NCI-H1694 (cell line): ENCODE measurements at places on chromosomes 3 and 15.

DNA sequence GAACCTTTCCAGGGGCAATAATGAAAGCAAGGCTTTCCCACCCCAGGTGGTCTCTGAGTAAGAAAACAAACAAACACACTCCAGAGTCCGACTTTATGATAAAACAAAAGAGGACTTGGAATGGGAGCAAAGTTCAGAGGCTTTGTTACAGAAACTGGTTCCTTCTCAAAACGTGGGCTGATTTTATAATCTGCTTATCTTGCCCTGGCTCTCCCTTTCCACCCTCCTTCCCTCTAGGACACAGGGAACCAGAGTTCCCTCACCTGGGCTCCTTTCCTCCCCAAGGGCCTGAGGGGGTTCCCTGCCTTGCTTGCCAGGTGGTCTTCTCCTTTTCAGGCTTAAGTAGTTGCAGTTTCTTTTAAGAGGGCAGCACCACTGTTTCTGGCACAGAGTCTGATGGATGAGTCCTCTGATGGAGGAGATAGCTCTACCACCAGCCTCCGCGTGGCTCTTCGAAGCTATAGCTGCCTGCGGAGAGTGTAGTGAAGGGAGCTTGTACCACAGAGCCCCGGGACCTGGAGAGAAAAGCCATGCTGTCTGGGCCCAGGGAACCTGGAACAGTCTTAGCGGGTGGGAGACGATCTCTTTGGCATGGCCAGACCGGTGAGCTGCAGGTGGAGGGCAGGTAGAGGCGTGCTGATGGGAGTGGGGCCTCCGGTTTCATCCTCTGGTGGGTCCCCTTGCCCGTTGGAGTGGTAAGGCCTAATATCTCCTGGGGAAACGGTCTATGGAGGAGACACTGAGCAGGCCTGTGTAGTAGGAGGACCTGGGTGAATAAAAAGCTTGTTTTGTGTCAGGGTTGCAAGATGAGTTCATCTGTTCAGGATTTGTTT lies 68.7 kb downstream of the SMAD6 start:
- DNase-seq = no peak

- DNase-seq = no peak
Measured at GRCh38 chr15:38144921-38145320, 107.7 kb upstream of the SPRED1 start.

DNA sequence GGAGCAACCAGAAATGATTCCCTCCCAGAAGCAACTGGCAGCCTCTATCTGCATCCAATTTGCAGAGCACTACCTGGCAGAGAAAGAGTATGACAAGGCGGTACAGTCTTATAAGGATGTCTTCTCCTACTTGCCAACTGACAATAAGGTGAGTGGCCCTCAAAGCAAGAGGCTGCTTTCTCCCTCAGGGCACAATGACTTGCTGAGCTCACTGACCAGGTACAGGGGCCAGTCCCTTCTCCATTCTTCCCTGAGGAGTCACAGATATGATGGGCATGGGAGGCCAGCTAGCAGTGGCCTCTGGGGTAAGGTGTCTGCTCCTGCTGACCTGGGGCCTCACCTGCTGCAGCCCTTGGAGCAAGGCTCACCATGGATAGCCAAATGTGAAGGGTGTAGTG lies 20.3 kb downstream of the CSRNP1 start:
- no peak for DNase-seq

GRCh38 chr3:143633816-143634215 lies 214.5 kb downstream of the SLC9A9 start:
- DNase-seq = no peak

GRCh38 chr3:15979495-15979894 lies 181.7 kb upstream of the ANKRD28 start:
- peak; percentile 82 for DNase-seq
